GM18507 (cell line): ENCODE measurements at places on chromosomes 13 and 19.

GRCh38 chr13:83515268-83516015 lies 366.8 kb downstream of the SLITRK1 start:
- no peak for DNase-seq

DNA sequence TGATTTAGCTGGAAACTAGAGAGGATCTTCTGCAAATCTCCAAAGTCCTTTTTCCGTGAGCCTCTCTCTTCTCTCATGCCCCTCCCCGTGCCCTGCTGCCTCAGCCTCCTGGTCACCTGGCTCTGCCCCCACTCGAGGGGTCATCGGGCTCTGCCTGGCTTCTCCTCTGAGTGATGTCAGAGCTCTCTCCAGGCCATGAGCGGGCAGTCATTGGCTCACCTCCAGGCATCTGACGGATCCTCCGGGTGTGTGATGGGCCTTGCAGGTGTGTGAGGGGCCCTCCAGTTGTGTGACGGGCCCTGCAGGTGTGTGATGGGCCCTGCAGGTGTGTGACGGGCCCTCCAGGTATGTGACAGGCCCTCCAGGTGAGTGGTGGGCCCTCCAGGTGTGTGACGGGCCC lies 10.3 kb upstream of the GAS6 start:
- no peak for DNase-seq

GRCh38 chr13:43684963-43685725 lies 101.6 kb downstream of the ENOX1 start:
- no peak for DNase-seq

DNA sequence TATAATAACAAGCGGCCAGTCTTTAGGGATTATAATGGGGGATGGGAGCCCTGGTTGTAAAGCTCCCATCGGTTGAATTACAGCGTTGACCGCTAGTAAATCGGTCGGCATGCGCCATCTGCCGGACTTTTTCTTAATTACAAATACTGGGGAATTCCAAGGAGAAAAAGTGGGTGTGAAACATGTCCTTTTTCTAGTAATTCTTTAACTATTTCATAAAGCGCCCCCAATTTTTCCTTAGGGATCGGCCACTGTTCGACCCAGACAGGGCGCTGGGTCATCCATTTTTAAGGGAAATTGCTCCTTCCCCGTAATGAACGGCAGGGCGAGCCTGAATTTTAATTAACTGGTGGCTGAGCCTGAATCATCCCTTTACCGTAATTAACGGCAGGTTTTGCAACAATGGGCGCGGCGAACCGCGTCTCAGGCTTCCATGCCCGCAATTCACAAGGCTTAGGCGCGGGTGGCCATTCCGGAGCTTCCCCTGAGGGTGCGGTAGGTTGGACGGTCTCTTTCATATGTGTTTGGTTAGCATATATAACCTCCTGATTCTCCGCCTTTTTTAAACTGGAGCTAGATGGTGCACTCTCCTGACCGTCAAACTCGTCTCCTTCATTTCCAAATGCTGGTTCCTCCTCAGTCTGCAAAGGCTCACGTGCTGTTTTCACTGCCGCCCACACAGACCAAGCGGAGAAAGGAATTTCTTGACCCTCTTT lies 30.2 kb upstream of the EVI5L start:
- DNase-seq = no peak

GRCh38 chr13:111503905-111504695 lies 183.7 kb downstream of the TEX29 start:
- no peak for DNase-seq

DNA sequence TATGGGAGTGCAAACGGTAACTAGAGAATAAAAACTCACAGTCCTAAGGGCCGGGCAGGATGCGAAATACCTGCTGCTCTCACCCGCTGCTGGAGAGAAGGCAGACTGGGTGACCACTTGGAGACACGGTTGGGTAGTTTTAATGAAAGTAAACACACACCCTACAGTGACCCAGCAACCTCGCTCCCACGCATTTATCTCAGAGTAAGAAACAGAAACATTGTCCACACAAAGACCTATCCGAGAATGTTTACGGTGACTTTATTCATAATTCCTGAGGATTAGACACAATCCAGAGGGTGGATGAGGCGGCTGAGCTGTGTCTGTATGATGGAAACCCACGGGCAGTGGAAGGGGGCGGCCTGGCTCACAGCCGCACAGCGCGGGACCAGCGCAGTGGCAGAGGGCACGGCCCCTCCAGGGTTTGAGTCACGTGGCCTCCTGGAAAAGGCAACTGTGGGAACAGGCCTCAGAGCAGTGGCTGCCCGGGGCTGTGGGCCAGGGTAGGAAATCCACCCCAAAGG lies 73.5 kb upstream of the C13orf46 start:
- peak; percentile 49 for DNase-seq

DNA sequence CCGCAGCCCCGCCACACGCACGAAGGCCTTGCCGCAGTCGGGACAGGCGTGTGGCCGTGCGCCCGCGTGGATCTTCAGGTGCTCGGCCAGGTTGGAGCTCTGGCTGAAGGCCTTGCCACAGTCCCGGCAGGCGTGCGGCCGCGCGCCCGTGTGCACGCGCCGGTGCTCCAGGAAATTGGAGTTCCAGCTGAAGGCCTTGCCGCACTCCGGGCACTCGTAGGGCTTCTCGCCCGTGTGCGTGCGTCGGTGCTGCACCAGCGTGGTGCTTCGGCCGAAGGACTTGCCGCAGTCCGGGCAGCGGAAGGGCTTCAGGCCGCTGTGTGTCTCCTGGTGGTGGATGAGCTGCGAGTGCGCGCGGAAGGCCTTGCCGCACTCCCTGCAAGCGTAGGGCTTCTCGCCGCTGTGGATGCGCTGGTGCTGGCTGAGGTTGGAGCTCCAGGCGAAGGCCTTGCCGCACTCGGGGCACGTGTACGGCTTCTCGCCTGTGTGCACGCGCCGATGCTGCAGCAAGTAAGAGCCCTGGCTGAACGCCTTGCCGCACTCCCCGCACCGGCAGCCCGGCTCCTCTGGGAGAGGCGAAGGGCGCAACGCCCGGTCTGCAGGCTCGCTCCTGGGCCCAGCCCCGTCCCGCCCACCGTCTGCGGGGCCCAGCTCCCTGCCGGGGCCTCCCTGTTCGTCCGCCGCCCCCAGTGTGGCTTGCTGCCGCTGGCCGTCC lies 3.6 kb upstream of the A1BG start:
- DNase-seq = no peak

- no peak for DNase-seq
Measured at GRCh38 chr19:49818649-49819370, 721 bp downstream of the MED25 start.

- DNase-seq = no peak
Measured at GRCh38 chr19:19514215-19514657, 1.1 kb downstream of the TSSK6 start.

DNA sequence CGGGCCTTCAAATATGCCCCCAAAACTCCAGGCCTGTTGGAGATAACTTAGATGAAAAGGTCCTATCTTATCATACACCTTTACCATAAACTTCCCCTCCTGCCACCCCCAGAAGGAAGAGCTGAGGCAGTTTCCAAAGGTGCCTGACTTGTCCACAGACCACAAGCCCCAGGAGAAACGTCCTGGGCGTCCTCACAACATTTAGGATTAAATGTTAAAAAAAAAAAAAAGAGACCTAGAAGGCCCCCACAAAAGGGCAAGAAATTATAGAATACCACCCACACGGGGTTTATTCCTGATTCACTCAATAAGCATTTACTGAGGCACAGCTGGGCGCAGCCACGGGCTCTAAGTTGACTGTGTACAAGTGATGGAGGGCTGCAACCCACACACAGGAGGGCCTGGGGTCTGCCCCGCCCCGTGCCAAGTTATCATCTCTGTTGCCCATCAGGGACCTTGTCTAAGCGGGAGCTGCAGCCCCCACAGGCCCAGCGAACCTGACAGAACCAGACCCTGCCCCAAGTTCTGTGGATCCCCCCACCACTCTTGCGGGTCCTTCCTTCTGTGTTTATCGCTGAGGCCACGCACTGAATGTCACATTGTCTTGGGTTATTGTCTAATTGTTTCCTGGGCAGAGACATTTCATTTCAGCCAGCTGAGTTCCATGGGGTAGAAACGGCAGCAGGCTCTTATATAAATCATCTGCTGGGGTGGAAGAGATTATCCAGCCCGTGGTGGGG lies 83.0 kb upstream of the TM9SF2 start:
- no peak for DNase-seq

DNA sequence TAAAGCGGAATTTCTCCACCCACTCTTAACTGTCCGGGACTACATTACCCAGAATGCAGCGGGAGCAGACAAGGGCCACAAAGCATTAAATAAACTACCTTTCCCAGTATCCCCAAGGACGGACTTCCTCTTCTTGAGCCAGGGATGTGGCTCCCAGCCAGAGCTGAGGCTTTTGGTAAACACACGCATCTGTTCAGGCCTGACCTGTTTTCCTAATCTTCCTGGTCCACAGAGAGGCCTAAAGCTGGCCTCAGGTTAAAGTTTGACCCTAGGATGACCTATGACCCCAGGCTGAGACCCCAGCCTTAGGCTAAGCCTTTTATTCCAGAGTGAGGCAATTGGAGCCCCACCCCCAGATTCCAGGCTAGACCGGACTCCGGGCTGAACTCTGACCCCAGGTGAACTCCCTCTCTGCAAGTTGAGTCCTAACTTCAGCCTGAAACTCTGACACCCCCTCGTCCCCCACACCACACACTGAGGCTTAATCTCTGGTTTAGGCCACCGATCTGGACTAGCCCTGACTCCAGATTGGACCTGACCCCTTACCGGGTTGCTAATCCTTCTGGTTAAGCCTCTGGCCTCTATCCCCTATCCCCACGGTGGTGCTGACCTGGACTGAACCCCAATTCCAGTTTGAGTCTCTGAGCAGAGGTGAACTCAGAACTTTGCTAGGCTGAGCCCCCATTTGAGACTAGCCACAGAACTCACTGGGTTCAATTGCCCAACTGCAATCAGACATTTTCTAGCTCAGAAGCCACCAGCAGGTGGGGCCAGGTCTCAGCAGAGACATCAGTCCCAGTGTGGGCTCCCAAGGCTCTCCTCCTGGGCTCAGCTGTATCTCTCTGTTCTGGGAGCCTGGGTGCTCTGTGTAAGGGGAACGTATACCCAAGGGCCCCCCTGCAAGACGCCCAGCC lies 750 bp upstream of the GPR108 start:
- DNase-seq = no peak

- DNase-seq = no peak
Measured at GRCh38 chr19:31146546-31147183, 202.6 kb downstream of the TSHZ3 start.

- peak; percentile 90 for DNase-seq
Measured at GRCh38 chr19:58572818-58573657, at the start of gene MZF1. TSS of gene MZF1 (minus strand) at chr19:58573335. CDS start at chr19:58571389, 1,946 bp downstream.

GRCh38 chr13:74000876-74001275 lies 133.3 kb downstream of the KLF12 start:
- no peak for DNase-seq

- DNase-seq = no peak
Measured at GRCh38 chr13:25683056-25683455, 311.3 kb downstream of the ATP8A2 start.

GRCh38 chr19:57282011-57282643 lies 1.8 kb downstream of the ZNF460 start:
- no peak for DNase-seq

DNA sequence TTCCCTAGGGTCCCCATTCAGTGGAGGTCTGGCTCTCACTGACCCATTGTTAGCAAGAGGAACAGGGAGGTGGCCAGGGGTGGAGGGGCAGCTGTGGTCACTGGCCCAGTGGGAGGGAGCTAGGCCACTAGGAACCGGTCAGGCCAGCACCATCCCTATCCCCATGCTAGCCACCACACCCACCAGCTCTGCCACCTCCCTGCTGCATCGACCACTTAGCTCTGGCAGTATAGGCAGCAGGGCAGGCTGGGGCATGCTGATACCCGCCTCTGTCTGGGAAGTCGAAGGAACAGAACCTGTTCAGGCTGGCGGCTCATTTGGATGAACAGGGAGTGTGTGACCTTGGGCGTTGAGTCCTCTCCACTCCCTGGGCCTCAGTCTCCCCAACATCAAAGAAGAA lies 4.7 kb downstream of the PPP1R13L start:
- DNase-seq = no peak

- no peak for DNase-seq
Measured at GRCh38 chr13:65638572-65639168, 1591.5 kb downstream of the PCDH9 start.

DNA sequence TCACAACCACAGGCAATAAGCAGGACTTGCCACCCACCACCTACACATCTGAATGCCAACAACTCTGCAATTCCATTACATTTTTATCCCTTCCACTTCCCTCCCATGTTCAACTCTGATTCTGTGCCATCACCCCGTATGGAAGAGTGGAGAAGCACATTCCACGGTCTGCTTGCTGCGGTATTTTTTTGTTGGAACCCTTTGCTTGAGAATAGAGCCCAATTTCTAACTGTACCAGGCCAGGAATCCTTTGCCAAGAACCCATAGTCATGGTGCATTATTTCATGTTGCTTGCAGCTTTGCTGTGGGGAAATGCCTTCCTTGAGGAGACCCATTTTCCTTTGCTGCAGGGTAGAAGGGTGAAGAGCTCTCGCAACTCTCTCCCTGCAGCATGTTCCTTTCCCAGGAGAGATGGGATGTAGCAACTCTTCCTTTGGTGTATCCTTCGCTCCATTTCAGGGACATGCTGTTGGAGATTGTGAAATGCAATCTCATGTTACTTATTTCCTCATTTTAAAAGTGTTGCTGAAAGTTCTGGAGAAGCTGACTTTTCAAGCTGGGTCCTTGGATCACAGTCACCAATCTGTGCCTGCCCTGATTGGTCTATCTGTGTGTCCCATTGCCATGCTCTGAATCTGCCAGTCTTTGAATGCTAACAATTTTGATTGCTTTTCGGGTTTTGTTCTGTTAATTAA lies 69.8 kb upstream of the STARD13 start:
- DNase-seq = no peak

- no peak for DNase-seq
Measured at GRCh38 chr19:33649627-33650305, 28.0 kb downstream of the CHST8 start.

DNA sequence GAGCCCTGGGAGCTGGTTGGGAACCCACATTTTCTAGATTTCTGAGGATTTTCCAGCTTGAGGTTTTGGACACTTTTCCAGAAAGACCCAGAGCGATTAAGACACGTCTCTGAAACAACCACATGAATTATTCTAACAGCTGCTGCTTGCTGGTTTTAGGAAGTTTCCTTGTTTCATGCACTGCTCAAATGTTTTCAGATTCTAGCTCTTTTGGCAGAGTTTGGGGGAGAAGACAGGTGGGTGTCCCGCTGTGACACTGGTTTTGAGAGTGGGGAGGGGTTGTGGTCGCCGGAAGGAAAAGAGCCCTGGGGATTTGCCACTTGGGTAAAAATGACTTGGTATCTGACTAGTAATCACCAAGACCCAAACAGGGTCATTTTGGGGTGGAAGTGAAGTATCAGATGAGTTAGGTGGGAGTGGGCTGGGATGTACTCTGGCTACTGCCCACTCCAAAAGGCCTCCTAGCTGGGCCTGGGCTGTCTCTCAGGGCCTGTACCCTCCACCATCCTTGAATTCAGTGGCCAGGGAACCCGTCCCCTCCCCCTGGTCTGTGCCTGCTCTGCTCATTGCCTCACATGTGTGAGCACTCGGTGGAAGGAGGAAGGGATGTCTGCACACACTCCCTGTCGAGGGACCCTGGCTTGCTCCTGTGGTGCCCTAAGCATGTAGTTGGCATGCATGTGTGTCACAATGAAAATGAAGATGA lies 13.2 kb downstream of the GATAD2A start:
- DNase-seq = no peak
